ENCODE measurements at places on chromosomes 7 and 10.

- DNase-seq: no peak
Observed at GRCh38 chr7:20424500-20424899, 93.8 kb downstream of the ITGB8 start.

DNA sequence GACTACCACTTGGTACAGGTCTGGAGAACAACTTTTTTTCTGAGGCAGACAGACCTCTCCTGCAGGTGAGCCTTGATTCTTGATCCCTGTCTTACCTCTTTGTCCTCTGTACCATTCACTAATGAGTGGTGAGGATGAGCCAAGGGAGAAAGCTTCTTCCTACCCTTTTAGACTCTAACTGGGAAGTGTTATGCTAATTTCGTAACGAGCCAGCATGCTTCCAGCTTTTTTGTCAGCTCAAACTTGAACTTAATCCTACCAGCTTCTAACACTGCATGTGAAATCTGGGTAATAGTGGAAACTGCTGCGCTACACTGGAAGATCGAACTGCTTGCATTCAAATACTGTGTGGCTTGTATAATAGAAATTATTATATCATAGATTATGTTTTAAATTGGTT is 87.0 kb downstream of the NEUROD6 start:
- DNase-seq: no peak

DNA sequence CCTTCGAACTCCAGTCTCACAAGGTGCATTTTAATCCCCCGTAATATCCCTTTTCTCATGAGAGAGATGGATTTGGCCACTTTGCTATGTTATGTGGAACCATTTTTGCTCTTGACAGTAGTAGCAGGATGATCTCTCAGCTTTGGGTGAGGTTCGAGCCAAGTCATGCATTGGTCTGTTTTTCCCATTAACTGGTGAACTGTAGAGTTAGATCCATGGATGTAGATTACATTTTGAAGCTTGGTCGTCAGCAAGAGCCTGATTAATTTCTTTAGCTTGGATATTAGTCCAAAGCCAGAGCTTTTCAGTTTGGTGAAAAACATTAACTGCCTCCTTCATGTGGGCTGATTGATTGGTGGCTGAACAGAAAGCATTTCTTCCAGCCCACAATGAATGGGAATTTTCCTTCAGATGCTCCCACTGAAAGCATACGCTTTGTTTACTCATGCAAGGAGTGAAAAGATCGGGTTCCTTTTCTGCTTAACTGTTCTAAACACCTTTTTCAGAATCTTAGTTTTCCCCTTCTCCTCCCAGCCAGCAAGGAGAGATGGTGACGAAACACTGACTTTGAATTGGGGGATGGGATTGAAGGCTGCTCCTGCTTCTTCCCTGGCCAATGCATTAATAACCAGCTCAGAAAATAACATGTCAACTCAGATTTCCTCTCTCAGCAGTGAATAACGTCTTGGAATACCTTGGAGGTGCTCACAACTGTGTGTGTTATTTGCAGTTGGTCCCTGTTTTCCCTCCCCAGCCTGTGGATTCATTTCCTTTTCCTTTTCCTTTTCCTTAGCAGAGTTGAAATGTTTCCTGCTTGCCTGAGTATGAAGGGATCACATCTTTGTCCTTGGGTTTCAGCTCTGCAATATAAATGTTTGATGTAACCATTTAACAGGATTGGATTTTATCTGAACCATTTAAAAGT is 351.8 kb upstream of the FZD8 start:
- DNase-seq: no peak

GRCh38 chr7:137977173-137977572 is 24.7 kb downstream of the CREB3L2 start:
- DNase-seq: no peak

DNA sequence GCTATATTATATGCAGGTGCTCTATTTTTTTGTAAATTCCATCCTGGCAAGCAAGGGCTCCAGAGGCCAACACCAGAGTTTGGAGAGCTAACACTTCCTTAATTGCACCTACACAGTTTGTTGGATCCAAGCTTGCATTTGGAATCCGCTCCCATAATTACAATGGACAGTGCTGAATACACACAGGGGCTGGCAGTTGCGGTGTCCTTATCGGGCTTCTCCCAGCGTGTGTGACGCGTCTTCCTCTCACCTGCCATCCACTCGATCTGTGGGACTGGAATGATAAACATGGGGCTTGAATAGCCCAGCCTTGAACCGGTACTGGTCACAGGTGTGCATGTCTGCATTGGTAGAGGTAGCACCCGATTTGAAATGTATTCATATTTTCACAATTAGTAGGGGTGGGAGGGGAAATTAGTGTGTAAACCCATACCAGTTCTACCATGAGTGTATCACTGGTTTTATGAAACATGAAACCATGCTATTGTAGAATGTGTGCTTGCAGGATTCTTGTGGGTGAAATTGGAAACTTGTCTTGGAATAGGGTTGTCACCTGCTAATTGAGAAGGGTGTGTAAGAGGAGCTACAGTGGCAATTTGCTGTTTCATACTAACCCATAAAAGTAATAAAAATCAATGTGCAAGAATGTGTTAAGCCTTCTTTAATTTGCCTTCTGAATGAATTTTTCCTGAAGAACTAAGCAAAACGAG is 316.5 kb downstream of the WDR11 start:
- DNase-seq: peak; percentile 25
